Caudate nucleus (tissue), 63 donors: ENCODE measurements at places on chromosomes 7 and 10.
A peak's percentile ranks its signal among the peaks of the same experiment; 100 is the strongest.

DNA sequence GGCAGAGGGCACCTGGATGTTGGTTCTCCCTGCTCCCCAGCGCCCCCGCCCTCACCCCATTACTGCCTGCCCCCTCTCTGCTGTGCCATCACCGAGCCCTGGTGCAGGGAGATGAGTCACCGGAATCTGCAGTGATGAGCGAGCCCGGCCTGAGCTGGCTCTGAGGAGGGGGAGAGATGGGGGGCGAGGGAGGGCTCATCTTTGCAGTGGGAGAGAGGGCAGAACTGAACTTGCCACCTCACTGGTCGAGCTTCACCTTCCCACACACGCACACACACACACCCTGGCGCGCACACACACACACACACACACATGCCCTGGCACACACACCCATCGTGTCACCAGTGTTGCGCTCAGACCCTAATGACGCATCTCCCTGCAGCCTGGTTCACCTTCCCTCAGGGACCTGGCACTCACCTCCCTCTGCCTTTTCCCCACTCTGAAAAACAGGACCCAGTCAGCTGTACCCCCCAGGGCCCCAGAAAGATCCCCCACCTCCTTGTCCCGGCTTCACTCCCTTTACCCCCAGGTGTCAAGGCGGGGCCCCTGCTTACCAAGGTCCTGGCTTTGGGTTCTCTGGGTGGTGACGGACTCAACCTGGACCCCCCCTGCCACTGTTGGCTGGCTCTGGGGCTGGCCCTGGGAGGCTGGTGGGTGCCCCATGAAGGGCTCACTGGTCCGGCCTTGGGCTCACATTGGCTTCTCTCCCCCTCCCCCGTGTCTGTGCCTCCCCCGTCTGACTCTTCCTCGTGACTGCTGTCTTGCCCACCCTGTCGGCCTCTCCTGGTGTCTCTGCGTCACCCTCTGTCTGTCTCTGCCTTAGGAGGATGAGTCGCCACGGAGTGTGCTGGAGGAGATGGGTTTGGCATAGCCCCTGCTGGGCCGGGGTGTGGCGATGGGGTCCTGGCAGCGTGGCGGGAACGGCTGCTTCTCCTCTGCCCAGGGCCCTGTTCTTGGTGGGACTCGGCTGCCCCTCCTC, 5.4 kb downstream of the VGF start:
- DNase-seq = peak; percentile 81

GRCh38 chr10:79014796-79015195, 54.0 kb upstream of the ZMIZ1 start:
- no peak for DNase-seq

DNA sequence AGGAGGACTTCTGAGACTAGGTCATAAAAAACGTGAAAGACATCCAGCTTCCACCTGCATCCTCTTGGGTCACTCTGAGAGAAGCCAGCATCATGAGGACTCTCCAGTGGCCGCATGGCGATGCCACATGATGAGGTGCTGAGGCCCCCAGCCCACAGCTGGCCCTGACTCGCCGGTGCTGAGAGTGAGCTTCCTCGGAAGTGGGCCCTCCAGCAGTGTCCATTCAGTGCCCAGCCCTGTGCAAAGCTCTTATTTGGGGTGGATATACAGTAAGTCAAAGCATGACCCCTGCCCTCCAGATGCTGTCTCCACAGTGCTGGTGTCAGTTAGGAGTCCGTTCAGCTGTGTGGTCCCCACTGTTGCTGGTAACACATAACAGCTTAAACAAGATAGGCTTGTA, 93.6 kb upstream of the CHST15 start:
- no peak for DNase-seq

GRCh38 chr7:74143383-74143782, 30.8 kb upstream of the EIF4H start:
- no peak for DNase-seq

DNA sequence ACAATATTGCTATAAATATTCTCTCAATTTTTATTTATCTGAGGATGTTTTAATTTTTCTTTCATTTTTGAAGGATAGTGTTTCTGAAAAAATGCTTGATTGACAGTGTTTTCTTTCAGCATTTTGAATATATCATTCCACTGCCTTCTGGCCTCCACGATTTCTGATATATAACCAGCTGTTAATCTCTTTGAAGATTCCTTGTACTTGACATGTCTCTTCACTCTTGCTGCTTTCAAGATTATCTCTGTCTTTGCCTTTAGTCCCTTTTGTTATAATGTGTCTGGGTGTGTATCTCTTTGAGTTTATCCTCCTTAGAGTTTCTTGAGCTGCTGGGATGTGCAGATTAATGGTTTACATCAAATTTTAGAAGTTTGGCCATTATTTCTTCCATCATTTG, 22.8 kb upstream of the DNAJC1 start:
- DNase-seq = no peak

DNA sequence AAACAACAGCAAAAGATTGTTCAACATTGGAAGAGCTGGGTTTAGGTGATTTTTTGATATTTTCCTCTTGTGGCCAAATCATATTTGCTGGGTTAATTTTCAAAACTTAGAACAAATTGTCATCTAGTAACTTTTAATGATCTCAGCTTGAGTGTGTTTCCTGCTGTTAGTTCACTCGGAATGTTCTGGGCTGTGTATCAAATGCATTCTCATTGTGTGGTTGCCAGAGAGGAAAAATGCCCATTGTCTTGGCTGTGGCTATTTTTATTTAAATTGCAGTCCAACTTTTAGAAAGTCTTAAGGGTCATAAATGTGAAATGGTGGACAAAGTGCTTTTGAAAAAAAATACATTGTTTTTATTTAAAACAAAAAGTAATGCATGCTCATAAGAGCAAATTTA, 542.0 kb downstream of the TNS3 start:
- DNase-seq = no peak
